Skin of body (tissue), 3 donors: ENCODE measurements at places on chromosomes 12 and 14. TPM values are rescaled to one million over a fixed set of nuclear protein-coding genes. Genes with fewer than 3 reads are reported as not detected.

Gene WDHD1
- 10.3 TPM for total RNA-seq

Gene POTEG
- total RNA-seq: not detected

GRCh38 chr12:5088586-5089264, 45.0 kb downstream of the KCNA5 start:
- DNase-seq: no peak

Gene NANOG
- not detected for total RNA-seq

Gene M6PR
- total RNA-seq: 95.6 TPM

Gene TMEM30B
- total RNA-seq: 10.4 TPM

GRCh38 chr12:69123919-69124638, 115.3 kb upstream of the CPSF6 start:
- DNase-seq: no peak

Gene KRT73
- 22.2 TPM for total RNA-seq

GRCh38 chr14:90302529-90303303, 29.0 kb downstream of the NRDE2 start:
- DNase-seq: no peak

Gene SPX
- total RNA-seq: 1.5 TPM

GRCh38 chr14:93430315-93431035, at the start of gene UNC79:
UNC79 (plus strand) TSS chr14:93430939; CDS start chr14:93431030, 91 bp downstream.
- no peak for DNase-seq

DNA sequence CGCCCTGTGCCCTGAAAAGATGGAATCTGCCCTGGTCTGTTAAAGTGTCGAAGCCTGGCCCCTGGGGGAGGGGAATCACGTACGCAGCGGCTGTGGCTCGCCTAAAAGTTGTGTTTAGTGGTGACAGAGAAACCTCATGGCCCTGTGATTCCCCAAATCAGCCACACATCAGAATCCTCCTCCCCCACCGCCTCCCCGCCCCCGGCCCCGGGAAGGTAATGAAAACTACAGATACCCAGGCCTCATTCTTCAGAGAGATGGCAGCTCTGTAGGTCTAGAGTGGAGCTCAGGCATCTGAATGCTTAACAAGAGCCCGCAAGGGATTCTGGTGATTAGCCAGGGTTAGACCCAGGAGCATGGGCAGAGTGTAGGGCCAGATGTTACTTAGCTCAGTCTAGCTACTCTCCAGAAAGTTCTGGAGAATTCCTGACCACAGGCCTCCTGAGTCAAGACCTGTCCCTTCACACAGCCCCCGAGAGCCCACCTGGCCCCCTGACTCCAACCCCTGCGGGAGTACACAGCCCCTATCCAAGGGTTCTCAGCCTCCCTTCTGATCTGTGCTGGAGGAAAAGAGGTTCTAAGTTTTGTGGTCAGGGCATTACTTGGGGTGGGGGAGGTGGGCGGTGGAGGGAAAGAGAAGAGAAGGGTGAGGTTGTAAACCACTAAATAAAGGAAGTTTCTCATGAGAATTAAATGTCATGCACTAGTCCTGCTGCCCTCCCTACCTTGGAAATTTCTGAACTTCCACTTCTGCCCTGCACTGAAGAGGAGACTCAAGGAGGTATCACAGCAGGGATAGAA, 114.8 kb downstream of the PLXNC1 start:
- no peak for DNase-seq

Gene SLC6A12
- total RNA-seq: 0.10 TPM

Gene PPHLN1
- total RNA-seq: 57.0 TPM

DNA sequence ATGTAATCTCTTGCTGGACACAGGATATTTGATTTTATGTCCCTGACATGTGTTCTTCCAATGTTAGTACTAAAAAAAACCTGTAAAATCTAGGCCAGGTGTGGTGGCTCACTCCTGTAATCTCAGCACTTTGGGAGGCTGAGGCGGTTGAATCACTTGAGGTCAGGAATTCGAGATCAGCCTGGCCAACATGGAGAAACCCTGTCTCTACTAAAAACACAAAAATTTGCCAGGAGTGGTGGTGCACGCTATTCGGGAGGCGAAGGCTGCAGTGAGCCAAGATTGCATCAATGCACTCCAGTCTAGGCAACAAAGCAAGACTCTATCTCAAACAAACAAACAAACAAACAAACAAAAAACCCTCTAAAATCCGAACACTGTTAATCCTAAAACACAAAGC, 68.0 kb downstream of the FERMT2 start:
- no peak for DNase-seq

GRCh38 chr12:94070520-94070919, 77.9 kb upstream of the PLXNC1 start:
- DNase-seq: no peak

Gene KCNC2
- total RNA-seq: 0.20 TPM

DNA sequence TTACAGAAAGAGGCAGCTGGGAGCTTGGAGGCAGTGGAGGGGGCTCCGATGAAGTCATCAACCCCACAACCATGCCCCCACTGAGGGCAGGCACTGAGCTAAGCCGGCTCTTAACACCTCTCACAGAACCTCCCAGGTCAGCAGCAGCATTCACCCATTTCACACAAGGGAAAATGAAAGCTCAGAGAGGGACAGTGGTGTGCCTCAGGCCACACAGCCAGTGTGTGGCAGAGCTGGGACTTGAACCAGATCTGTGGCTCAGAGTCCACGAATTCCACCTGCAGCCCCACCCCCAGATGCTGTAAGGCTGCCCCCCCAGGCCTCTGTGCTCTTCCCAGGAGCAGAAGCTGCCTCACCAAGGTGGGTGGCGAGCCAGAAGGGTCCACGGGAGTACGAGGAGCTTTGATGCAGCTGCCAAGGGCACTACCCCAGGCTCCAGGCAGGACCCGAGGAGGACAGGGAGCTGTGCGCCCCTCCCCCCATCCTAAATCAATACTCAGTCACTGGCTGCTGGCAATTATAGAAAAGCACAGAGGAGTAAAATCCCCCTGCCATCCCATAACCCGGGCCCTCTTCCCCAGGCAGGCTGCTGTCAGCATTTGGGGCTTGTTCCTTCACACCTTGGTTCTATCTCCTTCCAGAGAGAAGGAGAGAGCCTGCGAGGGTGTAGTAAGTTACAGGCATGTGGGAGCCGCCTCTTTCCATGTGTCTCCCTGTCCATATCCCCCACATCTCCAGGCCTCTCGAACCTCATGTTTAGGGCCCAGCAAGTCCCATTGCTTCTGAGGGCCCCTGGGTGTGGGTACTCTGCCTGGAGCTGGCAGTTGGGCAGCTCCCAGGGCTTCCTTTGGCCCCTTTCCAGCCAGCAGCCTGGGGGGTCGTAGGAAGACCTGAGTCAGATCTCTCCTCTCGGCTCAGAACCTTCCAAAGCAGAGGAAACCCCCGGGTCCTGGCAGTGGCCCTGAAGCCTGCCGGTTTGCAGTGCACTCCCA, 47.6 kb downstream of the FAM222A start:
- DNase-seq: no peak

GRCh38 chr14:21236948-21237797, 32.1 kb downstream of the HNRNPC start:
- no peak for DNase-seq

DNA sequence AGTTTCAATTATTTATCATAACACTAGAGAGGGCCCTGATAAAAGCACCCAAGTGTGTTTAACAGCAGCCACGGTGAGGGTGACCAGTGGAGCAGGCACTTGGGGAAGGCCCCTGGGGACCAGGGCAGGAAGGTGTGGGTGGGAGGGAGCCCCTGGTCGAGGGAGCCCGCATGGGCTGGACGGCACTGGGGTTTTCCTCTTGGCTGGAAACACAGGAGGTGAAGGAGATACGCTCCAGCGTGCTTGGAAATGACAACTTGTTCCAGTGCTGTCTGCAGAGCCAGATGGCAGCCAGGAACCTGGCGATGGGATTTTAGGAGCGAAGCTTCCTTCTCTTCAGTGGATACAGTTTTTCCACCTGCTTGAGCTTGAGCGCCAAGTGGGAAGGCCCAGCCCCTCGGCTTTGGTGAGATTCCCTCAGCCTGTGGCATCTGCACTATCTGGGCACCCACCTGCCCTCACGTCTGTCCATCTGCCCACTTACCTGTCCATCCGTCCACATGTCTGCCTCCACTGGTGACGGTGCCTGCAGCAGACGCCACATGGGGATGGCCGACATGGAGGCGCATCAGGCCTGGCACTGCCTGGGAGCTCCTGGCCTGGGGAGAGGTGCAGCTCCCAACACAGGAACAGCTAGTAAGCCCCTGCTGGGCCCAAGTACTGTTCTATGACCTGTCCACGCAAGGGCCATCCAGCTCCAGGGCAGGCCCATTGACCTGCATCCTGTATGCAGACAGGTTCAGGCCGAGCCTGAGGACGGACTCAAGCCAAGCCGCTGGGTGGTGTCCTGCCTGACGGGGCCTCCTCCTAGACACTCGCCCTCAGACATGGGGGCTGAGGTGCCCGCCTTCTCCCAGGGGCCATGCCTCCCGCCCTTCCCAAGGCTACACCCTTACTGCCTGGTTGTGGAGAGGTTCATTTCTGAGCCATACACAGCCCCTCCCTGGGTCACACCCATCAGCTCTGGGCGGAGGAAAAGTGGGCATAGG, 192.2 kb upstream of the C14orf180 start:
- no peak for DNase-seq

Gene INHBC
- not detected for total RNA-seq

- DNase-seq: peak; percentile 79
These were observed 132.0 kb upstream of the CCND2 start for GRCh38 chr12:4141348-4142270.

DNA sequence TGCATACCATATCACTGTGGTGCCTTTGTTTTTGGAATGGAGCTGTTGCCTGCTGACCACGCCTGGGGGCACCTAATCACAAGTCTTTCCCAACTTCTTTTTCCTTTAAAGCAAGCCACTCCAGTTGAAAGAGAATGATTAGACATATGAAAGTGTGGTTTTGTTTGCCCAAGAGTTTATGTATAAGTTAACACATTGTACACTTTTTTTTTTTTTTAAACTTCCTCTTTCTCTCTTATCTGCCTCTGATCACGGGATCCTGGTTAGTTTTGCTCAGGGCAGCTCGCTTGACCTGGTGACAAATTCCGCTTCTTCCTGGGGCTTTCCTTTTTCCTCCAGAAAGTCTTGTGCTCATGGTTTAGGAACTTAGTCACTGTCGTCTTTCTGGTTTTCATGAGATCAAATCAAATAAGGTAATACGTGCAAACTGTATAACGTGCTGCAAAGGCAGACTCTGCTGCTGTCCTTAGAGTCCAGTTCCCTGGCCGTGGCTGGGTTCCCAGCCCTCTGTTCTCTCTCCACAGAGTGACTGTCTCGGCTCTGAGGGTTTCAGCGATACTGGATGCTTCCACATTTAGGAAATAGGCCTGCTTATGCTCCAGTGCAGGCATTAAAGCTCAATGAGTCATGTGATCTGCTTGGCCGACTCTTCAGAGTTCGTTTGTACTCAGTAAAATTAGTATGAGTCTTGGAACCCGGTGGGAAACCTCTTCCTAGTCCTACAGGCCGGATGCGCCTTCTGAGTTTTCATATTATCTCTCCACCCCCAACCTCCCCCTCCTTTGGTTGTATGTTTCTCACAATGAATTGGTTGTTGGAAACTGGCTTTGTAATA, 15.2 kb downstream of the RASSF3 start:
- DNase-seq: peak; percentile 17

- peak; percentile 81 for DNase-seq
These were observed 530 bp upstream of the NYNRIN start for GRCh38 chr14:24398293-24398652.

- no peak for DNase-seq
These were observed 26.8 kb downstream of the FERMT2 start for GRCh38 chr14:52923902-52924575.

Gene NFATC4
- 33.7 TPM for total RNA-seq

DNA sequence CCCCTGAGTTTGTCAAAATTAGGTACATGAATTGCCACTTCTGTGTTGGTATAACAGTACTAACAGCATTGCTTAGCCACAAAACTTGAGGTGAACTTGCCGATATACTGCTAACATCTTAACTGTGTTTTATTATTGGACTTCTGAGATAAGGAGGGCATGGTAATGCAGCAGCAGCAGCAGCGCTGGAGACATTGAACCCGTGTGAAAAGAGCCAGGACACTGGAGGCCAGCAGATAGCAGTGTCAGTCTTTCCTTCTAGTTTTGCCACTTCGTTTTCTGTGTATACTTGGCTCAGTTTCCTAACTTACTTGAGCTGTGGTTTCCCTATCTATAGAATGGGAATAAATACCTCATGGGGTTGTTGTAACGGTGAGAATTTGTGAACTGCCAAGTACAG, 82.7 kb downstream of the KTN1 start:
- no peak for DNase-seq

Gene CDC42BPB
- total RNA-seq: 61.6 TPM

- DNase-seq: no peak
These were observed 23.7 kb upstream of the CHST11 start for GRCh38 chr12:104433061-104433460.

- no peak for DNase-seq
These were observed 5.6 kb upstream of the MYH7 start for GRCh38 chr14:23441076-23441475.

Gene PALS1
- total RNA-seq: 17.8 TPM

- DNase-seq: no peak
These were observed 58.3 kb downstream of the PRIMA1 start for GRCh38 chr14:93729993-93730392.

Gene ITGB7
- total RNA-seq: 2.5 TPM

GRCh38 chr12:108196921-108197320, 67.8 kb downstream of the WSCD2 start:
- DNase-seq: no peak

- DNase-seq: no peak
These were observed 62.4 kb downstream of the TMX1 start for GRCh38 chr14:51302295-51303030.

DNA sequence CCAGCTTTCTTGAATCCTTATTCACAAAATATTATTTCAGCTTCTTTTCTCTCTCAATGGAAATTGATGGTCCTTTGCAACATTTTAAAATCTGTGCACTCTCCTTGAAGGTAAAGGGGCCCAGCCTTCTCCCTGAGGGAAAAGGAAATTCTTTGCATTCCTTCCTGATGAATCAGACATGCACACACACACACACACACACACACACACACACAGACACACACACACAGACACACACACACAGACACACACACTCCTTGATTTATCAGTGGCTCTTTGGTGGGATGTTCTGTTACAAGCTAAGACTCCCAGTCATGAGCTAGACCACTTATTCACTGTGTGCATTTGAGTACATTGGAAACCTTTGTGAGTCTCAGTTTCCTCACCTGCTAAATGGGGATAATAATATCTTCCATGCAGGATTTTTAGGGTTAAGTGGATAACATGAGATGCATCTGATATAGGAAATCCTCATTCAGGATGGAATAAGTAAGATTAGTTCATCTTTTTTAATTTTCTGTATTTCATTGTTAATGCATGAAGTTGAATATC, 45.1 kb upstream of the HMGA2 start:
- no peak for DNase-seq

DNA sequence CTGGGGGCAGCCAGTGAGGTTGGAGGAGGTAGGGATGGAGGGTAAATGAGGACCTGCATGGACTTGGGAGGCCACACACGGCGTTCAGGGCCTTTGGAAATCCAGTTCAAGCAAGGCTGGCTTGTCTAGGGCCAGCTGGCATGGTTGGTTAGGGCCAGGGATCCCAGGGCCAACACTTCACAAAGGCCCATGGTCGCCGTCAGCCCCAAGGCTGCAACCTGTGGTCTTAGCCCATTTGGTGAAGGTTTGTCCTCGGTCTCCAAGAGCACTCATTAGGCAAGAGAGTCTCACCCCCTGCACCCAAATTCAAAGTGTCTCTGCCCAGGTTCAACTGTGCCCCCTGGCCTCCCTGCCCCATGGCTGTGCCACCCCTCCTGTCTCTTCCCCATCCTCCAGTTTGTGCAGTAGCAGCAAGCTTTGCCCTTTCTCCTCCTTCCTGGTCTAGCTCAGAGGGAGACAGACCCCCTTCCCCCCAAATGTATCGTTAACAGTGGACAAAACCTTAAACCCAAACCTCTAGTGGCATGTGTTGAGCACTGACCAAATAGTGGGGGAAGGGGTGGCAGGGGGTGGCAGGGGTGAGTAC, 94.1 kb downstream of the NINJ2 start:
- no peak for DNase-seq
